ENCODE measurements at places on chromosomes 2 and 18.

DNA sequence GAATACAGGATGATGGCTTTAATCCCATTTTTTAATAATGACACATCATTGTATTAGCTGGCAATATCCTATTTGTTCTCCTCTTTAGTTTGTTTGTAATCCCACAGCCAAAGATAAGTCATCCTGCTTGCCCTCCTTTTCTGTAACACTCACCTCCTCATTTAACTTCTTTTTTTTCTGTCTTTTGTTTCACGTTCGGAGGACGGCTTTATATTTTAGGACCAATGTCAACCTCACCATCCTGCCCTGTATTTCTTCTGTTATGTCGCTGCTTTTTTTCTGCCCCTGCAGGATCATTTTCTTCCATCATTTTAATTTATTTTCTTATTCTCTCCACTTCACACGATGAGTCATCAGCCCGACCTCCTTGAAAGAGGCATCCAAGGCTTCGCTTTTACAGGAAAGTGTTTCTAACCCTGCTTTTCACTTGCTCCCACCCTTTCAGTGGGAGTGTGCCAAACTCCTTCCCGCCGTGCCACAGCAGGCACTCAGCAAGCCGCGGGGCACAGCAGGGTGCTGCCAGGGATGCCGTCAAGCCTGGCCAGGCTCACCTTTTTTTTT, 11.4 kb downstream of the RAB31 start:
- DNase-seq, result no peak

DNA sequence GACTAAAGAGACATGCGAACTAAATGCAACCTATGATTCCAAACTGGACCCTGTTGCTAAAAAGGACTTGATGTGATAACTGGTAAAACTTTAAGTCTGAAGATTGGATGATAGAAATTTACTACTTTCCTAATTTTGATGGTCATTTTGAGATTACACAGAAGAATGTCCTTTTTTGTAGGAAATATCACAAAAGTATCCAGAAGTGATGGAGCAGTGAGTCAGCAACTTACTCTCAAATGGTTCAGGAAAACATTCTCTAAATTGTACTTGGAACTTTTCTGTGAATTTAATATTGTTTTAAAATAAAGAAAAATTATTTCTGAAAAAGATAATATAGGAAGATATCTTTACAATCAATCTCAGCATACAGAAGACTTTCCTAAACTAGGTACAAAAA, 19.9 kb downstream of the MBOAT2 start:
- no peak for DNase-seq

DNA sequence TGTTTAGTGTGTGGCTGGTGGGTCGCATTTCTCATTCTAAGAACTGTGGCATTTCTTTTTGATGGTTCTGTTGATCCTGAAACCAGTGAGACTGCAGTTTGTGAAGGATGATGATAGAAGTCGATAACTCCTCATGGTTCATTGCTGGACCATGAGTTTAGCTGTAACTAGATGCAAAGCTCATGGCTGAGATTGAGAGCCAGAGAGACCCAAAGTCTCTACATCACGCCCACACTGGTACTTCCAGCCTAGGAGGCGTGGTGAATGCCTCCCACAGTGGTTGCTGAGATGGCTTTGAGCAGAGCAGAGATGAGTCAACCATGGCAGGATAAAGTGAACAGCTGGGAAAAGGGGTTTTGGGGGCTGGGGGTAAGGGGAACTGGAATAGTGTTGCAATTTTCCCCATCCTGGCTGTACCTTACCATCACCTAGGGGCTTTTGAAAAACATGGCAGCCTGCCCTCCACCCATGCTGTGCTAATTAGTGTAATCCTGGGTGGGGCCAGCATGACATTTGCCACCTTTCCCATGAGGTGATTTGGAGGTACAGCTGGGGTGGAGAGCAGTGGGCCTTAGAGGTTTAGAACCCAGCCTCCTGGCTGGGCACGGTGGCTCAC, 24.1 kb downstream of the INPP4A start:
- no peak for DNase-seq

DNA sequence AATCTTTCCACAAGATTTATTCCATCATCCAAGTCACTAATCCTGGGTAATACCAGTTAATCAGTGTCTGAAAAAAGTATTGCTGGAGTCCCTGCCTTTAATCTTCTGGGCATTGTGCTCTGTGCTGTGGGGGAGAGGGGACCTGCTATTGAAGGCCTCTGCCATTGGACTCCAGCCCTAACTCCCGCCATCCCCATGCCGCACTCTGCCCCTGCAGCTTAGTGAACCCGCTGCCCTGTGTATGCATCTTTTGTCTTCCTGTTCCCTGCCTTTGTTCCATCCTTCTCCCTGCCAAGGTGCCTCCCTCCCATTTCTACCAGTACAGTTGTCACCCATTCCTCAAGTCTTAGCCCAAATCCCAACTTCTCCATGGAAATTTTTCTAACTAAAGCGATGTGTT, 113.8 kb upstream of the EPAS1 start:
- no peak for DNase-seq

DNA sequence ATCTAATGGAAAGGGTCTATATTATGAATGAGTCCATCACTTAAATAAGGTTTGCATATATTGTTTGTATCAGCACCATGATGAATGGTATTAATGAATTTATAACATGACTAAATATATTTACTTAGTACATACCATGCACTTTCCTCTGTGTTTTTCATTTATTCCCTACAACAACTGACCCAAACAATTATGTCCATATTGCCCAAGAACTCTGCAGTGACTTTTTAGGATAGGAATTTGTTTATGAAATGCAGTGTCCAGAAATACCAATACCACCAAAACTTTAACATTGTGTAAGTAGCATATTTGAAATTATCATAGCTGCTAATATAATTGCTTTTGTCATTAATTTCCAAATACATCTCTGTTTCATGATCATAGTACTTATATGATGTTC, 119.7 kb downstream of the WDR7 start:
- DNase-seq, result peak; percentile 46

GRCh38 chr2:196383799-196384198, 212.4 kb upstream of the STK17B start:
- no peak for DNase-seq

GRCh38 chr18:23573626-23574431, 12.5 kb downstream of the NPC1 start:
- DNase-seq, result peak; percentile 73

DNA sequence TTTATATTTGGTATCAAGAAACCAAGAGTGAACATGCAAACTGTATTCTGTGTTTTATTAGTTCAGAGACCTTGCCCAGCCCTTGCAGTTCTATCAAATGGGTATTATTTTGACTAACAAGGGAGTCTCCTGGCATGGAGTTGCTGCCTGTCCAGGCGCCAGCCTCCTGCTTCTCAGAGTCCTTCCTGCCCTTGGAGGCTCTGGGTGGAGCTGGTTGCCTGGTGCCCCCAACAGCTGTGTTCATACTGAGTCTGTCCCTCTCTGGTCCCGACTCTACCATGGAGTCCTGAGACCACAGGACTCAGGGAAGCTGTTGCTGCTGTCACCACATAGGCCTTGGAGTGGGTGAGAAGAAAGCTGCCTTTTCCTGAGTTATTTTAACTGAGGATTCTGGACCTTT, 26.3 kb upstream of the GREB1 start:
- DNase-seq, result no peak

DNA sequence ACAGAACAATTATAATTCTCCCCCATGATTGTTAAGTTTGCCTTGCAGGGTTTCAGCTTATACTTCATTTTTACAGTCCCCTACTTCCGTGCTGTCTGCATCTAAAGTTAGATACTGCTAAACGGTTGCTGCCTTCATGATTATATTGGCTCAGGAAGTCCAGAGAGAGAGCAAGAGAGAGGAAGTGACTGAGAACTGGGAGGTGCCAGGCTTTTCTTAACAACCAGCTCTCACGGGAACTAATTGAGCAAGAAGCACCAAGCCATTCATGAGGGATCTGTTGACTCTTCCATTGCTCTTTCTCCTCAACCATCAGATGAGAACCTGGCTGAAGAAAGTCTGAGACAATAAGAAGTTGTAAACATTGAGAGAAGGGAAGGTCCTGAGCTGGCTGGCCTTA, 125.5 kb upstream of the SIX2 start:
- DNase-seq, result no peak

DNA sequence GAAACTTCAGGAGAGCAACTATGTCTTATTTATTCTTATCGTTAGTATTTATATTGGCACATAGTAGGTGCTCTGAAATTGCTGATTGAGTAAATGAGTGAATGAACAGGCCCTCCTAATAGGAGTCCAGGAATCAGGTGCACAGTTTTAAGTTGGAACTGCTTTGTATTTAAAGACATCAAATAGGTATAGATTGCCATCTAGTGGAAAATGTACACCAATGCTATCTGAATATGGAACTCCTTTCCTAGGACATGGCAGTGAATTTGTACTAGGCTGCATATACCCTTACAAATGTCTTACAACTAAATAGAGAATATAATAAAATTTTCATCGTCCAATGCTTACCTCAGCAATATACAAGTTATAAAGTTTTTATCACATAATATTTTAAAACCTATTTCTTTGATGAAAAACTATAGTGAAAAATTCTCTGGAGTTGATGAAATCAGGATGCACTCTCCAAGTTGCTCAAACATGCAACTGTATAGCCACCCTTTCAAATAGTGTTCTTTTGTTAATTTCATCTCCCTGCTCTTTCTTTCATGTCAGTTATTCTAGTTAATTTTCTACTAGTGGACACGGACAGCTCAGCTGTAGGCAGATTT, 318.9 kb upstream of the SYT4 start:
- no peak for DNase-seq

- peak; percentile 45 for DNase-seq
Observed at GRCh38 chr2:187982668-187983067, 309.0 kb upstream of the GULP1 start.

All from trophoblast cell (in vitro differentiated cells and primary cell).